ENCODE measurements at places on chromosomes 16 and 17.

GRCh38 chr17:34465789-34466188 lies 102.8 kb upstream of the CCL1 start:
- DNase-seq: no peak

DNA sequence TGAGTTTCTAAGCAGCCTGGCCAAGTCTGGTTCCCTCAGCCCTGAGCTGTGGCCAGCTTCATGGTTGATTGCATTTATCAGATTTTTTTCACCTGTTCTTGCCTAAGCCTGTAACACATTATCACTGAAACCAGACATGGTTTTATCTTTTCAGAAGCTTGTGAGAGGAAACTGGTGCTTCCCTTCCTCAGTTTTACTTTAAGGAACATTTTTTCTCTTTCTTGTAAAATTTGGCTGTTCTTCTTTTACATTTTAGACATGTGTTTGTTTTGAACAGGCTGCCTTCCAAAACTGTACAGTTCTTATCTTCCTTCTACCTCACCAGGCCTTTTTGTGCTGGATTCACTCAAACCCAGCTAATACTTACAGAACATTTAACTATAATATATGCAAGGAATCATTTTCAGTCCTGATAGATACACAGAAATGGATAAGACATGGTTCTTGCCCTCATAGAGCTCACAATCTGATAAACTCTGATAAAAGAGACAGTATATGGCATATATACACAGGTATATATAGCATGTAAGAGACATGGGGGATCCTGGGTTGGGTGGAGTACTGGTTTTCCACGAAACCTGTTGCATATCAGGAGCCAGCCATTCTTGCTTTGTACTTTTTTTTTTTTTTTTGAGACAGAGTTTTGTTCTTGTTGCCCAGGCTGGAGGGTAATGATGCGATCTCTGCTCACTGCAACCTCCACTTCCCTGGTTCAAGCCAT lies 44.5 kb downstream of the ZNRF1 start:
- no peak for DNase-seq

- DNase-seq: no peak
Observed at GRCh38 chr16:1026784-1027500, 45.4 kb downstream of the SOX8 start.

- no peak for DNase-seq
Observed at GRCh38 chr17:27496437-27496943, 40.2 kb downstream of the KSR1 start.

DNA sequence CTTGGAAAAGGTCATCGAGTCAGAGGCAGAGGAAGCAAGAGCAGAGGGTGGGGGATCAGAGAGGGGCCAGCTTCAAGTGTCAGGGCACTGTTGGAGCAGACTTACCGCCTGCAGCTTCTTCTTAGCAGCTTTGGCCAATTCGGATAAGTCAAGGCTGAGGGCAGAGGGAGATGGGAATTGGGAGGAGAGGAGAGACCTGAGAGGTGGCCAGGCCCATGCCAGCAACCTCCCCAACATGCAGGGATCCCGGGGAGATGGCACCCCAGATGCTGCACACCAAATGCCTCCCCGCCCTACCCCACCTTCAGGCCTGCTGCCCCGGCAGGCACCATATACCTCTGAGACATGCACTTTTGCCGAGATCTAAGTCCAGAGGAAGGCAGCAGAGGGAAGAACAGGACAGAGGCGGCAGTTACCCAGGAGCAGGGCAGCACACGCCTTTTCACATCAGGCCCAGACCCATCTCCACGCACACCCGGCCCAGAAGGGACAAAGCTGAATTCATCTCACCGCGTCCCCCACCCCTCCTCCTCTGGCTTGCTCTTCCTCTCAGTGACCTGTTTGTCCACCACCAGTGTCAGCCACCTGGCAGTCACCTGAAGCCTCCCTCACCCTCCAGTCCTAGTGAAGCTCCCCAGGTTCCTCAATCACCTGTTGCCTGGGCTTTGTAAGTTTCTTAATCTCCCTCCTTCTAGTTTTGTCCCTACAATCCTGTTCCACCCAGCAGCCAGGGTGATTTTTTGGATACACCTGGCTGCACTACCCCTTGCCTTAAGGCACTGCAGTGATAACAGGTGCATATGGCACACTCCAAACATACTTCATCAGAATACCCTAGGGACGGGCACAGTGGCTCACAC lies 10.4 kb downstream of the TP53I13 start:
- DNase-seq: no peak

Measured in AG20443 (cell line).